CD4-positive, alpha-beta T cell treated with Interleukin-17A for 4 hours (primary cell): ENCODE measurements at places on chromosomes 5 and 9.

DNA sequence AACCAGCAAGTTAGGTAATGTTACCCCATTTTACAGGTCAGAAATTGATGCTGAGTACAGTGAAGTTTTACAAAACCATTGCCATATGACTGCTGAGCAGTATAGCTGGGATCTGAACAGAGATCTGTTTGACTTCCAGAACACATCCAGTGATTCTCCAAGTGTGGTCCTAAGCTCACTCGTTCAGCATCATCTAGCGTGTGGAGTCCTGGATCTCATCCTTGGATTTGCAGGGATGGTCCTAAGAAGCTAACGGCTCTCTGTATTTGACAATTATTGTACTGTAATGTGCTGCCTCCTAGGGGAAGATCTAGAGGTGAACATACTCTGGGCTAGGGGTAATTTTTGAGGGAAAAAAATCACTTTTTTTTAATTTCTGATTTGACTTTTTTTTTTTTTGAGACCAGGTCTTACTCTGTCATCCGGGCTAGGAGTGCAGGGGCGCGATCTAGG lies 1.4 kb downstream of the SLC26A2 start:
- no peak for DNase-seq

DNA sequence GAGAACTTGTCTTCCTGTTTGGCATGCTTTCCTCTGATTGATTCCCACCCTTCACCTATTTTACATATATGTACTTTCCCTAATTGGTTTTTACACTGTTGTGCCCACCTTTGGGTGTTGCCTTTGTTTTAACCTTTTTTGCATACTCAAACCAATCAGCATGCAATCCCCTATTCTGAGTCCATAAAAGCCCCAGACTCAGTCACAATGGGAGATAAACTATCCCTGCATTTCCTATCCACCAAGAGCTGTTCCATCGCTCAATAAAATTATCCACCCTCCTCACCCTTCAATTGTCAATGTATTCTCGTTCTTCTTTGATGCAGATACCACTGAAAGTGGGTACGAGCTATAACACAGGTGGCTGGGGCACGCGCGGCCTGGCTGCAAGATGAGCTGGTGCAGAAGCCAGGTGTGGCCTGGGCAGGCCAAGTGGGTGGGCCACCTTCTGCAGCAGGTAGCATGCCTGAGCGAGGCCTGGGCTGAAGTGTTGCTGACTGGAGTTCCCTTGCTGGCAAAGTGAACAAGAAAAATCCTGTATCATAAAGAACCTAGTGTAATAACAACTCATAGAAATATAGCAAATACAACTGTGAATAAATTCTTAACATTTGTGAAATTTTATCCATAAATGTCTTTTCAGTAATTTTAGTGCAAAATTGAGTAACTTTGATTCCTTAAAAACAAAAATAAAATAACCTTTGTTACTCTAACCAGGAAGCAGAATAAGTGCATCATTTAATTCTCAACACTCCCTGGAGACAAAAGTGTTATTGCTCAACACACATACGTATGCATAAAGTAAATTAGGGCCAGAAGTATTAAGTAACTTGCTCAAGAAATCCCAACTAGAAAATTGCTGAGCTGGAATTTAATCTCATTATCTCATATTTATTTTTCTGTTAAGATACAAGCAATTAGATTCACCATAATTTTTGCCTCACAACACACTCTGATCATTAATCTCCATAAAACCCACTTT lies 685.3 kb upstream of the EDIL3 start:
- DNase-seq = no peak

- DNase-seq = no peak
These were observed 297.8 kb upstream of the ACTBL2 start for GRCh38 chr5:57780306-57780960.

DNA sequence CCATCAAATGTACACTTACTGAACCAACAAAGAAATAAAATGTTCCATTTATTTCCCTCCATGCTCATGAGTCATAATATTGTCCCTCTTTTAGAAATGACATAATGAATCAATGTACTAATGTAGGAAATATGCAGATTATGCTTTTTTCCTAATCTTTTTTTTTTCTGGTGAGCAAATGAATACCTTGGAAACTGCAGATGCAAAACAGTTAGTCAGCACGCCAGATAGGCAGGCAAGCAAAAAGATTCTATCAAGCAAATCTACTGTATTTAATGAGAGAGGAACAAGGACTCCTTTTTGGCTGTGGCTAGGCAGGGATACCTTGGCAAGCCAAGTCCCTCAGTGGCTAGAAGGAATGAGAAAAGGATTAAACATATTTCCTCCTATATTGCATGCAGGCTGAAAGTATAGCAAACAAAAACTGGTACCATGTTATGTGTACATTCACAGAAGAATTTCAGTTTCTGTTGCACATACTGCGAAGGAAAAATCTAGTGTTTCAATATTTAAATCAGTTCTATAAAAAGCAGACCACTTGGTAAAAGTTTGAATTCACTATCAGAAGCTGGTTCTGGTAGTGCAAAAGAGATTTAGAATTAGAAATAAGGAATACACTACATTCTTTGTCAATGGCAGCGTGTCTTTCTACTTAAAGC lies 605.4 kb downstream of the TLE1 start:
- DNase-seq = no peak

- no peak for DNase-seq
These were observed 65.2 kb downstream of the MRPL36 start for GRCh38 chr5:1734271-1734907.

DNA sequence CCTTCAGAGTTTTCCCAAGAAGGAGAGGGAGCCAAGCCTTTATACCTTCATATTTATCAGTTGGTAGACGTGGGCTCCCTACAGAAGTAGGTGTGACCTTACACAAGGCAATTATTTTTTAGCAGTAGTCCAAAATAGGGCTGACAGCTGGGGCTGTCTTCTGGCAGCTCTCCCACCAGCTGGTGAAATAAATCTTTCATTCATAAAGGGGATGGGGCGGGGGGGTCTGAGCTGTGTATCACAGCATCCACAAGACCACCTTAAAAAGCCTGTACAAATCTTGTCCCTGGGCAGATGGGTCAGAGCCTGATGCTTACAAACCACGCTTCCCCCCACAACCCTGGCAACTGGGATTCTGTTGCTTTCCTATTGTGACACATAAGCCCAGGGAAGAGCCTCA lies 19.7 kb downstream of the CSF2 start:
- DNase-seq = no peak

DNA sequence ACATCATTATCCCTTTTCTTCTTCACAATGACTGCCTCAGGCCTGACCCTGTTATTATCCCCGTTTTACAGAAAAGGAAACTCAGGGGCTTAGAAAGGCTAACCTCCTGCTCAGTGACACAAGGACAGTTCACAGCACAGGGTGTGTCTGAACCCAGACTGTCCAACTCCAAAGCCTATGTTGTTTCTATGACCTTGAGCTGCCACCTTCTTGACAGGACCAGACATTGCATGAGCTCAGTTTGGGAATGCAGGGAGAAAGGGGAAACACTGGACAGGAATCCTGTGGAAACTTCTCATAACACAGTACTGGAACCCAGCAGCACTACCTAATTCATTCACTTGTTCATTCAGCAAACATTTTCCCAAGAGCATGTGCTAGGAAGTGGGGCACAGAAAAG lies 472.8 kb downstream of the CDK5RAP2 start:
- DNase-seq = no peak

DNA sequence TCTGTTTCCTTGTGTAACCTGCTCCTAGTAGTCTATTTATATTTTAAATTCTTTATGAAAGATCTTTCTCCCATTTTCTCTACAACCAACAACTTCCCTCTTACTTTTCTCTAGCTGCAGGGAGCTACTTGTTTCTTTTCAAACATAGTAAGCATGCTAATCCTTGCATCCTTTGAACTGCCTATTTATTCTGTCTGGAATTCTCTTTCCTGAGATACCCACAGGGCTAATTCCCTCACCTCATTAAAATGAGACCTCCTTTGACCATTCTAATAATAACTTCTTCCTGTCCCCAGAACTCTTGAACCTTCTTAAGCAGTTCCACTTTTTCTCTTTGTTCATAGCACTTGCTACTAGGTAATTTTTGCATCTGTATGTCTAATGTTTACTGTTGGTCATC lies 620.6 kb upstream of the CDH18 start:
- DNase-seq = no peak

DNA sequence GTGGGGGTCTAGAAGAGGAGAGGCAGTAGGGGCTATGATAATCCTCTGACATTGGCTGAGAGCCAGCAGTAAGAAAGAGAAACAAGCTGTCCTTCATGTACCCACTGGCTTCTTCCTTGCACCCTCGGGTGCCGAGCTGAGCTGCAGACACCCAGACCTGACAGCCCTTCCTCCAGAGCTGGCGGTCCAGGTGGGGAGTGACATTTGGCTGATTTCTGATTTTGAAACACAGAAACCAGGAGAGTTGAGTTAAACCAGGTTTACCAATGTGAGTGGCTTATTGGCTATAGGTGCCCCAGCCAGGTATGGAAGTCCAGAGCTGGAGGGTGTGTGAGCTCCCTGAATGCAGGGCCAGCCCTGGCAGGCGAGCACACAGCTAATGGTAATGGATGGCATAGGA lies 59.2 kb downstream of the GADD45G start:
- DNase-seq = no peak

- no peak for DNase-seq
These were observed 19.8 kb downstream of the BRINP1 start for GRCh38 chr9:119349351-119349825.

DNA sequence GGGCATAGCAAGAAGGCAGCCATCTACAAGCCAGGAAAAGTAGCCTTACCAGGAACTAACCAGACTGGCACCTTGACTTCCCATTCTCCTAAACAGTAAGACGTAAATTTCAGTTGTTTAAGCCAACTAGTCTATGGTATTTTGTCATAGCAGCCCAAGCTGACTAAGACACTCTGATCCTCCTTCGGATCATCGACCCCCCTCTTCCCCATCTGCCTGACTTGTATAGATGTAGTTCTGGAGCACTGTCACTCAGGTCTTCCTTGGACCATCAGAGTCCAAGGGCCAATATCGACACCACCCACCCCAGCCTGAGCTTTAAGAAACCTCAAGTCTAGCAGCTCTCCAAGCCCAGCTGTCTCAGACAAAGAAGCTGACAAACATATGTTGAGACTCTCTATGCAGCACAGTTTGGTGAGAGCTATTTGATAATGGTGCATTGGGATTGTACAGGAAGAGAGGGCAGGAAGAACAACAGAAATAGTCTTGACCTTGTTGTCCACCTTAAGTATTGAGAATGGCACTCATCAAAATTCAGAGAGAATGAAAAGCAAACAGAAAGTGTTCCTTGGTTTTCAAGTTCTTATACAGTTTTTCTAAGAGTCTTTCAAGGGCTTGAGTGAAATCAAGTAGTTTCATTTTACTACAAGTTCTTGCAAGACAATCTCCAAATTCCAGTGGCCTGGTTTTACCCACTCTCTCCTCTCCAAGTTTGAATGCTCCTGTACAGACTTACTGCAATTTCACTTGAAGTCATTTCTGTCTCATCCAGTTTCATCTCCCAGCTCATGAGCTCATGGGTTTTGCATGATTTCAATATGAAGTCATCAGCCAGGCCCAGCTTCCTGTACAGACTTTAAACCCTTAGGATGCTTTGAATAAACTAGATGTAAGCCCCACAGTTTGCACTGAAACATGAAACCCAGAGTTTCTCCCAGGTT lies 122.3 kb upstream of the RAI14 start:
- DNase-seq = no peak

DNA sequence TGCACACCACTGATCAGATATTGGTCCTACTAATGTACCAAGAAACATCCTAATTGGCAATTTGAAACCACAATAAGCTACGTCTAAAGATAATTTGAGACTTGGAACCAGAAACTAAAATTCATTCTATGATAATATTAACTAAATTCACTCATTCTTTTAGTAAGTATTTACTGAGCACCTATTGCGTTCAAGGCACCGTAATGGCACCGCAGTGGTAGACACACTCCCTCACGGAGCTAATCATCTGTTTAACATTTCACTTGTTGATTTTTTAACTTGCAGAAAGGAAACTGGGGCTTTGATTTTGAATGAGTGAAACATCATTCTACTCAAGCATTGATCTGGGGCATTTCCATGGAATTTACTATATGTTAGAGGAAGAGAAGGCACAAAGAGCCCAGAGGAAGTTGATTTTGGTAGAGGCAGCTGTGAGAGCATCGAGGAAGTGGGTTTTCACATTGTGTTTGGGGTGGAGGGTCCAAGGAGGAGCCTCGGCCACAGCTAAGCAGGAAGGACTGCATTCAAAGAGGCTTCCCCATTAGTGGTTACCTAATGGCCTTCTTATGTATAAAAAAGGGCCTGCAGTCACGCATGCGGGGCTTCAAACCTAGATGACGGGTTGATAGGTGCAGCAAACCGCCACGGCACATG lies 7.1 kb downstream of the RAPGEF1 start:
- DNase-seq = peak; percentile 57

GRCh38 chr5:152170350-152170749 lies 234.7 kb downstream of the NMUR2 start:
- DNase-seq = no peak

DNA sequence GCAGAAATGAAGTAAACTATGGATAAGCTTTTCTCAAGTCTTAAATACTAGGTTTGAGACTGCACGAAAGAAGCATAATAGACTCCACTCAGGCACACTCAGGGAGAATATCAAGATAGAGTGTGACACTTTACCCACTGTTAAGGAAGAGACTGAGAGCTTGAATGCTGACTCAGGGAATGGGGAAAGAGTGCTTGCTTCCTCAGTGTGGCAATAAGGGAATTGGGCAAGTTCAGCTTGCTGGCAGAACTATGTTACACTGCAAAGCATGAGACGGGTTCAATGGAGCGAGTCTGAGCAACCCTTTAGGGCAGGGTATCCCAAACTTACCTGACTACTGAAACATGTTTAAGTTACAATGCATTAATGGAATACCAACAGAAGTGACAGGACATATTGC lies 237.7 kb upstream of the MEF2C start:
- DNase-seq = no peak

- DNase-seq = no peak
These were observed 16.9 kb downstream of the SHISAL2B start for GRCh38 chr5:64707191-64707590.

- no peak for DNase-seq
These were observed 21.1 kb downstream of the AQP7 start for GRCh38 chr9:33381231-33381791.

DNA sequence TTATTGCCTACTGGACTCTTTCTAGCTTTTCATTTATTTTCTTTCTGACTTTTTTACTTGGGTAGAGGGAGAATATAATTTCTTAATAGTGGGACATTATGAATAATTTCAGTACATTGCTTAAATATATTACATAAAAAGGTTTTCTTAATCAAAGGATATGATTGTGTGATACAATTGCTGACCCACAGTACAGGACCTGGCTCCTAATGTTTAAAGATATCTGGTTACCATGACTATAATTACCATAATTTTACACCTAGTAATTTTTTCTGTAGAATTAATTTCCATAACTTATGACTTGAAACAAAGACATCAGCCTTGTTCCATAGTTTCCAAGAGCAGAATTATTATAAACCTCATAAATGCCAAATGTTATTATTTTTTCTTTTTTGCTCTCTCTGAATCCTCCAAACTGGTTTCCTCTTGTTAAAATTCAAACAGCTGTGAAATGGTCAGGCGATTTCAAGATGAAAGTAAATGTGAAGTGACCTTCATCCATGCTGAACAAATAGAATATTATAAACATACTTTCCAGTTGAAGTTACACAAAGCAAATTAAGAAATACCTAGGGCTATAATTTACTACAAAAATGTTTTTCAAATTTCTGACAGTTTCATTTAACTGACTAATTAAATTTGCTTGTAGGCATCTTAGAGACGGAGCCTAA lies 301.2 kb upstream of the TYRP1 start:
- no peak for DNase-seq

- DNase-seq = no peak
These were observed 113.5 kb upstream of the PPP1R26 start for GRCh38 chr9:135366104-135366503.
